ENCODE measurements at places on chromosomes 6 and 20. TPM values are rescaled to one million over a fixed set of nuclear protein-coding genes. Genes with fewer than 3 reads are reported as not detected.

DNA sequence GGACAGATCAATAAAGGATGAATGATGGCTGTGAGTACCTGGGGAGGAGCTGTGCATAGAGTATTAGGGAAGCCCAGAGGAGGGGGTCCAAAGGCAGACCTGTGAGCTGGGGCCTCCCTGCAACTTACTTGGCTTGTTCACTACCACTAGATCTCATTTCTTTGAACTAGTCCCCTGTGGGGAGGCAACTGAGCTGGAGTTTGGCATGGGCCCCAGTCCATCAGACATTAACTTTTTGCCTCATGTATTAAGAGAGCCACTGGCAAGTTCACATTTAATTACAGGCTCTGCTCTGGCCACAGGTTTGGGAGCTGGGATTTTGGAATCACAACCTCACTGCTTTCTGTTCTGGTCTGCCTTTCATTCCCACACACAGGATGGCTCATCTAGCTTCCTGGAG lies 254.1 kb downstream of the PRL start:
- H3K4me3 ChIP-seq = no peak overlapping the region
- no peaks in the 10 kb centered on the region for H3K4me1 ChIP-seq
- H3K27me3 ChIP-seq = no peaks in the 10 kb centered on the region
- no peaks in the 10 kb centered on the region for H3K36me3 ChIP-seq
- no peak for DNase-seq
- no peak overlapping the region for H3K27ac ChIP-seq

DNA sequence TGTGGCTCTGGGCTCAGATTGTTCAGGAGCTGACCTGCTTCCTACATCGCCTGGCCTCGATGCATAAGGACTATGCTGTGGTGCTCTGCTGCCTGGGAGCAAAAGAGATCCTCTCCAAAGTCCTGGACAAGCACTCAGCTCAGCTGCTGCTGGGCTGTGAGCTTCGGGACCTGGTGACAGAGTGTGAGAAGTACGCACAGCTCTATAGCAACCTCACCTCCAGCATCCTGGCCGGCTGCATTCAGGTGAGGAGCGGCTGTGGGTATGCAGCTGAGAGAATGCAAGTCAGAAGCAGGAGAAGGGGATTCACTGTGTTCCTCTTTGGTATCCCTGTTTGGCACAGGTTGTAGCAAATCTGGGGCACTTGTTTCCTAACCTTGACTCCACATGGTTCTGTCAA lies 17.9 kb downstream of the CUL9 start:
- H3K27ac ChIP-seq = no peak overlapping the region
- peaks cover 18% of the 10 kb centered on the region for H3K36me3 ChIP-seq
- H3K4me1 ChIP-seq = no peaks in the 10 kb centered on the region
- no peak overlapping the region for H3K4me3 ChIP-seq
- no peak for DNase-seq

HLA-E gene
- 373 TPM for total RNA-seq

DNA sequence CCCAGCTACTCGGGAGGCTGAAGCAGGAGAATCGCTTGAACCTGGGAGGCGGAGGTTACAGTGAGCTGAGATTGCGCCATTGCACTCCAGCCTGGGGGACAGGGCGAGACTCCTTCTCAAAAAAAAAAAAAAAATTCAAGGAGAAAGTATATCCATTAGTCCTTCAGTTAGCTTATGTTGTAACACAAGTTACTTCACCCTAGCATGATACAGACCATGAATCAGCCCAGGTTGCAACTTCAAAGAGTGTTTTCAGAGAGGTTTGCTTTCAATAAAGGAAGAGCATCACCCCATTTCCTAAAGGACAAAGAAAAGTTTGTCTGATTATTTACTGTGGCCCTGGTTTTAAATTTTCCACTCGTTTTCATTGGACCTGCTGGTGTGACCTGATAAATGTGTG lies 73.0 kb downstream of the SERAC1 start:
- no peak overlapping the region for H3K4me3 ChIP-seq
- H3K27me3 ChIP-seq = no peaks in the 10 kb centered on the region
- H3K4me1 ChIP-seq = no peaks in the 10 kb centered on the region
- no peak for DNase-seq

DNA sequence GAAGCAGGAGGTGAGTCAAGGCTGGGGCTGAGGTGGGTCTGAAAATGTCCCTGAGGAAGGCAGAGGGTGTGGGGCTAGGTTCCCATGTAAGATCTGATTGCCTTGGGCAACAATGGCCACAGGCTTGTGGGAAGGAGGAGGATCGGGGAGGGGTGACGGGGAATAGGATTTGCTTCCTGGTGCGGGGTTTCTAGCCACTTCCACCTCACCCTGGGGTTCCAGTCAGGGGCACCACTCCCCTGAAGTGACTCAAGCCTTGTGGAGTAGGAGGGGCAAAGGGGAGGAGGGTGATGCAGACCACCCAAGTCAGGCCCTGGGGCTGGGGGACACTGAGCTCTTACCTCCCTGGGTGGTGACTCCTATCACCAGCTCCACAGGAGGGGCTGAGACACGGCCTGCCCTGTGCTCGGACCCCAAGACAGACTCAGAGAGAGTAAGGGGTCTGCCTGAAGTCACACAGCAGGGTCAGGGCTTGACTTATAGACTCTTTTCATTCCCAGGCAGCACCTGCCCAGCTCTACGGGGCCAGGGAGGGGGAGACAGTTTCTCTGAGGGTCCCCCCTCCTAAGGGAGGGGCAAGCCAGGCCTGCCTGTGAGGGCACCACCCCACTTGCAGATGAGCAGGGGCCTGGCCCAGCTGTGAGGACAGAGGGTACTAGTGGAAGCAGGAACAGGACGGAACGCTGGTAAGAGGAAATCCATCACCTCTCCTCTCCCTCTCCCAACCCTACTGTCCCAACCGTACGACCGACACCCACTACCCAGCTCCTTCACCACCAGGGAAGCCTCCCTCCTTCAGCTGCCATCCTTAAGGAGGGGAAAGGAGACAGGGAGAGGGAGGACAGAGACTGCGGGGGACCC lies 12.4 kb upstream of the SPDEF start:
- H3K36me3 ChIP-seq = no peaks in the 10 kb centered on the region
- no peak overlapping the region for H3K4me3 ChIP-seq
- H3K27ac ChIP-seq = no peak overlapping the region
- H3K4me1 ChIP-seq = no peaks in the 10 kb centered on the region
- no peak for DNase-seq

IL17F gene
- total RNA-seq = not detected

TMC2 gene
- total RNA-seq = 0.15 TPM

POU5F1 gene
- 0.45 TPM for total RNA-seq

- no peaks in the 10 kb centered on the region for H3K27me3 ChIP-seq
- H3K4me1 ChIP-seq = no peaks in the 10 kb centered on the region
- no peak for DNase-seq
These were observed 41.1 kb upstream of the PREP start for GRCh38 chr6:105443941-105444340.

HLA-DMA gene
- 109 TPM for total RNA-seq

DNA sequence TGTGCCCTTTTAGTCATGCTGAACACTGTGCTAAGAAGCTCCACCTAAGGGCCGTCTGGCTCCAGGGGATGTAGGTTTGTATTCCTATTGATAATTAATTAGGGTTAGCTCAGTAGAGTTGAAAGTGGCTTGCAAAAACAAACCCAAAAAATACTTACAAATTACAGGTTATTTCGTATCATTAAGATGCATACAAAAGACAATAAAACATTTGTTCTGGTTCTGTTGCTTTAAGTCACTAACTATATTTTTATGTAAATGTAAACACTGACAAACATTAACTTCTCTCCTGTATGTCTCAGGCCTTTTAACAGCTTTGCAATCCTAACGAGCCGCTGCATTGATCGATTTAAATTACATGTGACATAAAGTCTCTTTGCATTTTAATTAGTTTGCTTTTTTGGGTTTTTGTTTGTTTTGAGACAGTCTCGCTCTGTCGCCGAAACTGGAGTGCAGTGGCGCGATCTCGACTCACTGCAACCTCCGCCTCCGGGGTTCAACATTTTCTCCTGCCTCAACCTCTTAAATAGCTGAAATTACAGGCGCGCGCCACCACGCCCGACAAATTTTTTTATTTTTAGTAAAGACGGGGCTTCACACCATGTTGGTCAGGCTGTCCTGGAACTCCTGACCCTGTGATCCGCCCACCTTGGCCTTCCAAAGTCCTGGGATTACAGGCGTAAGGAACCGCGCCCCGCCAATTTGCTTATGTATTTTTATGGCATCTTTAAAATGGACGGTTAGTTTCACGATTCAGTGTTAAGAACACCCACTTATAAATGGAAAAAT lies 110.9 kb downstream of the HFE start:
- H3K4me3 ChIP-seq = peak overlapping the region; percentile 85
- H3K36me3 ChIP-seq = no peaks in the 10 kb centered on the region
- H3K27ac ChIP-seq = peak overlapping the region; percentile 79
- DNase-seq = peak; percentile 72
- peaks cover 2% of the 10 kb centered on the region for H3K27me3 ChIP-seq

- no peaks in the 10 kb centered on the region for H3K36me3 ChIP-seq
- peak within 1 kb of the TSS; percentile 69 for H3K4me3 ChIP-seq
- DNase-seq = no peak
- H3K27ac ChIP-seq = peak within 1 kb of the TSS; percentile 24
- H3K27me3 ChIP-seq = no peaks in the 10 kb centered on the region
These were observed at the start of gene SYNDIG1 for GRCh38 chr20:24469116-24469893. Gene SYNDIG1, plus strand, starts transcription at chr20:24469629. Its CDS starts 73,469 bp downstream, at chr20:24543098.

DNA sequence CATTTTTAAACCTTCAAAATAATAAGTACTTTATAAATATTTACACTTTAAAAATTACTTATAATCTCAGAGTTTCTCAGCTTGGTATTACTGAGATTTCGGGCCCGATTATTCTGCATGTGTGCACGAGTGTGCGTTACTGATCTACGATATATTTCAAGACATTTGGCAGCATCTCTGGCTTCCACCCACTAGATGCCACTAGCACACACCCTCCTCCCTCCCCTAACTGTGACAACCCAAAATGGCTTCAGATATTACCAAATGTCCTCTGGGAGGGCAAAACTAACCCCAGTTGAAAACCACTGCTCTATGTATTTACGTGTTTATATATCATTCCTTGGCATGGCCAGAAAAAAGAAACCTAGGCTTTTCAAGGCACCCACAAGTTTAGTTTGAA lies 95.9 kb downstream of the FYN start:
- H3K27me3 ChIP-seq = no peaks in the 10 kb centered on the region
- no peaks in the 10 kb centered on the region for H3K36me3 ChIP-seq
- peaks cover 2% of the 10 kb centered on the region for H3K4me1 ChIP-seq

GRCh38 chr6:101352316-101352715 lies 41.2 kb upstream of the GRIK2 start:
- no peaks in the 10 kb centered on the region for H3K4me1 ChIP-seq
- no peak overlapping the region for H3K4me3 ChIP-seq
- H3K27ac ChIP-seq = no peak overlapping the region
- no peaks in the 10 kb centered on the region for H3K27me3 ChIP-seq
- no peak for DNase-seq
- no peaks in the 10 kb centered on the region for H3K36me3 ChIP-seq

DNA sequence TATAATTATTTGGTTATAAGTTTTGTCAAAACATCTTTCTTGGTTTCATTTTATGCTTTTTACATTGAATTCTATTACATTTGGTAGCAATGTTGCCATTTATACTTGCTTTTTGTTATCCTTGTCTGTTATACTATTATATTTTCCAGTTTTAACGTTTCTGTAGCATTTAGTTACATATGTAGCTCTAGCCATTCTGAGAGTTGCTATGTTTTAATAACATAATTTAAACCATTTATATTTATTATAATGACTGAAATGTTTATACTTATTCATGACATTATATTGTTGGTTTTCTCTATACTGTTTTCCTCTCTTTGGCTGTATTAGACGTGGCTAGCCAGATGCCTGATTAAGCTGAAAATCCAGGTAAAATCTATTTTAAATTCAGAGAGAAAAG lies 252.0 kb upstream of the FLRT3 start:
- no peak for DNase-seq
- no peaks in the 10 kb centered on the region for H3K27me3 ChIP-seq
- no peak overlapping the region for H3K27ac ChIP-seq
- H3K4me3 ChIP-seq = no peak overlapping the region

GRCh38 chr20:59006864-59007664 lies at the start of gene CTSZ:
Gene CTSZ, minus strand, starts transcription at chr20:59007254. Its CDS starts 126 bp downstream, at chr20:59007128.
- H3K4me3 ChIP-seq = peak within 1 kb of the TSS; percentile 79
- H3K4me1 ChIP-seq = no peaks in the 10 kb centered on the region
- H3K36me3 ChIP-seq = no peaks in the 10 kb centered on the region
- H3K27ac ChIP-seq = peak within 1 kb of the TSS; percentile 60

GMDS gene
- total RNA-seq = 66.1 TPM

GRCh38 chr20:11772226-11772730 lies 145.4 kb upstream of the BTBD3 start:
- no peaks in the 10 kb centered on the region for H3K36me3 ChIP-seq
- DNase-seq = no peak
- no peak overlapping the region for H3K4me3 ChIP-seq
- H3K27me3 ChIP-seq = no peaks in the 10 kb centered on the region
- H3K27ac ChIP-seq = no peak overlapping the region

DNA sequence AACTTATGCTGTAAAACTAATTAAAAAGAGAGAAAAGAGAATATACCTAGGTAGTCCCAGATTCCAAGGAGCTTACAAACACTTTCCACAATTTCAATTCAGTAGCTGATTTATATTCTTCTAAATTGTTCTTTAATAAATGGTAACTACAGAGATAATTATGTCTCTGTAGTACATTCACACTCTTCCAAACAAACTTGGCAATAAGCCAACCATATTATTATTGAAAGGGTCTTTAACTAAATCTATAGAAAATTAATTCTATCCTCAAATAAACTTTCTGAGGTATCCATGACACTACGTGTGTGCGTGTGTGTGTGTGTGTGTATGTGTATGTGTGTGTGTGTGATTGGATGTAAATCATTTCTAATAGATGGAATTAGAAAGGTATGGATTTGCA lies 217.4 kb upstream of the EYS start:
- DNase-seq = no peak
- H3K27me3 ChIP-seq = no peaks in the 10 kb centered on the region
- H3K27ac ChIP-seq = no peak overlapping the region
- no peaks in the 10 kb centered on the region for H3K36me3 ChIP-seq

GRCh38 chr6:18117136-18117535 lies 5.3 kb downstream of the NHLRC1 start:
- no peak for DNase-seq
- H3K4me3 ChIP-seq = no peak overlapping the region
- no peaks in the 10 kb centered on the region for H3K36me3 ChIP-seq
- no peak overlapping the region for H3K27ac ChIP-seq
- no peaks in the 10 kb centered on the region for H3K27me3 ChIP-seq

Data from aorta (tissue), 5 donors.